ENCODE measurements at places on chromosomes 4 and X. TPM values are rescaled to one million over a fixed set of nuclear protein-coding genes. Genes with fewer than 3 reads are reported as not detected.

DNA sequence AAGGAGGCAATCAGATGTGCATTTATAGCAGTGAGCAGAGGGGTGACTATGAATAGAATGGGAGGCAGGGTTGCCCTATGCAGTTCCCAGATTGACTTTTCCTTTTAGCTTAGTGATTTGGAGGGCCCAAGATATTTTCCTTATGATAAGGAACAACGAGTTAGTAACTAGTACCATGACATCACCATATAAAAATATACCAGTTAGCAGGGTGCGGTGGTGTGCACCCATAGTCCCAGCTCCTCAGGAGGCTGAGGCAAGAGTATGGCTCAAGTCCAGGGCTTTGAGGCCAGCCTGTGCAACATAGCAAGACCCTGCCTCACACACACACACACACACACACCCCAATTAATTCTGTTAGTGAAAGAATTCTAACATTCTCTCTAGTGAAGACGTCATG is 53.0 kb downstream of the IL13RA2 start:
- no peaks in the 10 kb centered on the region for H3K36me3 ChIP-seq
- H3K4me3 ChIP-seq = no peak overlapping the region
- no peak overlapping the region for H3K27ac ChIP-seq
- H3K4me1 ChIP-seq = peaks cover 9% of the 10 kb centered on the region
- peak; percentile 3 for DNase-seq

- no peaks in the 10 kb centered on the region for H3K36me3 ChIP-seq
- peaks cover 11% of the 10 kb centered on the region for H3K4me1 ChIP-seq
- H3K27ac ChIP-seq = no peak overlapping the region
- no peak for DNase-seq
Measured at GRCh38 chr4:100017637-100018310, 67.7 kb upstream of the H2AZ1 start.

- H3K27me3 ChIP-seq = no peaks in the 10 kb centered on the region
- H3K27ac ChIP-seq = no peak overlapping the region
- no peaks in the 10 kb centered on the region for H3K36me3 ChIP-seq
- peaks cover 20% of the 10 kb centered on the region for H3K4me1 ChIP-seq
Measured at GRCh38 chr4:117134386-117134785, 49.0 kb upstream of the TRAM1L1 start.

The FGF13 gene
- total RNA-seq = not detected

DNA sequence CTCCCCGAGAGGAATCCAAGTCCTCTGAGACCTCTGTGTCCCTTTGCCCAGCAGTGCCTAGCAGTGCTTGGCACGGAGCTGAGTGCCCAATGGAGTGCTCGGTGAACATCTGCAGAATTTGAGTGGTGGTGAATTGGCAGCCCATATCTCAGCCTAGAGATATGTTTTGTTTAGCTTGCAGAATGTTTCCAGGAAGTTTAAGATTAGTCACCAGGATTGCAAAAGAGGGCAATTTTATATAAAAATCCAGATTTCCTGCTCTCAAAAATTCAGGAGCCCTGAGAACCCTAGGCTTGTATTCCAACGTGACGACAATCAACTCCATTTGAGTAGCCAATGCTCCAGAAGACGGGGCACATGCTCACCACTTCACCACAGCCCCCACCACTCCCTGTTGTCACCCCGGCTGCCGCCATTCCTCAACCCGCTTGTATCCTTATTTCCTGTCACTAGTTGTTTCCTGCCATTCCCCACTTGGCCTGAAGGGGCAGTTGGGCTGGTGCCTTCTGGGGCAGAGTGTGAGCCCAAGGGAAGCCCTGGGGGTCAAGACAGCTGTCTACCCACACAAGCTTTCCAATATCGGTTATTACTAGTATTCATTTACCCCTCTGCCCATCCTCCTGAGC is 116.9 kb downstream of the EFNB1 start:
- peaks cover 4% of the 10 kb centered on the region for H3K36me3 ChIP-seq
- peaks cover 24% of the 10 kb centered on the region for H3K4me1 ChIP-seq
- H3K27me3 ChIP-seq = no peaks in the 10 kb centered on the region
- H3K27ac ChIP-seq = no peak overlapping the region

Data from Calu3 (cell line).